ENCODE measurements at places on chromosomes 4 and X.

GRCh38 chr4:7124689-7125442 is 57.0 kb upstream of the GRPEL1 start:
- DNase-seq: no peak

- no peak for DNase-seq
These were observed 275.9 kb downstream of the ARHGAP10 start for GRCh38 chr4:148007792-148008191.

- DNase-seq: no peak
These were observed 338.9 kb upstream of the FAM241A start for GRCh38 chr4:111806331-111806730.

DNA sequence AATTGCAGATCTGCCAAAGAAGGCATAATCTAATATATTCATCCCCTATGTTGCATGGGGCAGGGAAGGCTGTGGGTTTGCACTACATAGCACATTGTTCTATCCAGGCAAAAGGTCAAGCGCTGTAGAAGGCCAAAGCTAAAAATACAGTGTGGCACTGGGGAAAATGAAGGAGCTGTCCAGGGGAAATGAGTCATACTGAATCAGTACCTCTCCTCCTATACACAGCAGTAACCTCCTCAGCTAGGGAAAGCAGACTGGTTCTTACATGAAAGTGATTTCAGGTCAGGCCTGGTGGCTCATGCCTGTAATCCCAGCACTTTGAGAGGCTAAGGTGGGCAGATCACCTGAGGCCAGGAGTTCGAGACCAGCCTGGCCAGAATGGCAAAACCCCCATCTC is 31.0 kb upstream of the SLC25A4 start:
- DNase-seq: no peak

DNA sequence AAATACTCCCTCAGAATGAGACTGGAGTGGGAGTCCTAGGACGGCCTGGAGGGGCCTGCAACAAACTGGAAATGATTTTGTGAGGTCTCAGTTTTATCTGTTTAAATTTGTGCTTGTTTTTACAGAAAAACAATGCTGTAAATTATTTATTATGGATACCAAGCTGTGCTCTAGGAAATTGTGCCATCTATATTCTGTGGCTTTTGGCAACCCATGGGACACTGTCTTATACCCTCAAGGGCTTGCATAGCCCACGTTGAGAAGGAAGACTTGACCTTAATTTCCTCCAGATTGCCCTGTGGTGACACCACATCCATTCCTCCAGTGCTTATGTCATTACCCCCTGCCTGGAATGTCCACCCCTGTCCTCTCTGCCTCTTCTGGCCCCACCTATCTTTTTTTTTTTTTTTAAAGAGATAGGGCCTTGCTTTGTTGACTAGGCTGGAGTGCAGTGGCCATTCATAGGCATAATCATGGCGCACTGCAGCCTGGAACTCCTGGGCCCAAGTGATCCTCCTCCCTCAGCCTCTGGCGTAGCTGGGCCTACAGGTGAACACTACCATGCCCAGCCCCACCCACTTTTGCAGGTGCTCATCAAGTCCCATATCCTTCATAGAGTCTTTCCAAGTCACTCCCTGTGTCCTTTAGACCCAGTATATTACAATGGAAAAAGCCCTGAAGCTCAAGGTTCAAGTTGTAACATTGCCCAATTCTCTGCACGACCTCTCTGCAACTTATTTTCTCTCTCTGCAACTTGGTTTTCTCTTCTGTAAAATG is 77.4 kb downstream of the HPRT1 start:
- DNase-seq: no peak
